ENCODE measurements at places on chromosomes 16 and 17.

- DNase-seq, result no peak
Measured at GRCh38 chr16:86110134-86110533, 211.2 kb downstream of the IRF8 start.

- DNase-seq, result no peak
Measured at GRCh38 chr17:76495663-76496400, 5.4 kb downstream of the RHBDF2 start.

DNA sequence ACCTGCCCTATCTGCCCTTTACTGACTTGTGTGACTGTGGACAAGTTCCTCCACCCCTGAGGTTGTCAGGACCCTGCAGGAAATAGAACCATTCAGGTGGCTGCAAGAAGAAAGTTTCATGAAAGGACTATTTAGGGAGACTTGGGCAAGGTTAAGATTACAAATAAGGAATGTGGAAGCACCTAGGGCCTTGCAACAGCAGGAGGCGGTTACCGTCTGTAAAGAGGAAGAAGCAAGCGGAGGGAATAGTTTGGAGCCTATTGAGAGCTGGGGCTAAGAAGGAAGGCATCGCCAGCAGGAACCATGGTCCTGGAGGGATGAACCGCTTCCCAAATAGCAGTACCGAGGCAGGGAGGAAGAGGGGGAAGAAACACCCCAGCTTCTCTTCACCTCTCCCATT, 132.4 kb downstream of the PRKCB start:
- no peak for DNase-seq

DNA sequence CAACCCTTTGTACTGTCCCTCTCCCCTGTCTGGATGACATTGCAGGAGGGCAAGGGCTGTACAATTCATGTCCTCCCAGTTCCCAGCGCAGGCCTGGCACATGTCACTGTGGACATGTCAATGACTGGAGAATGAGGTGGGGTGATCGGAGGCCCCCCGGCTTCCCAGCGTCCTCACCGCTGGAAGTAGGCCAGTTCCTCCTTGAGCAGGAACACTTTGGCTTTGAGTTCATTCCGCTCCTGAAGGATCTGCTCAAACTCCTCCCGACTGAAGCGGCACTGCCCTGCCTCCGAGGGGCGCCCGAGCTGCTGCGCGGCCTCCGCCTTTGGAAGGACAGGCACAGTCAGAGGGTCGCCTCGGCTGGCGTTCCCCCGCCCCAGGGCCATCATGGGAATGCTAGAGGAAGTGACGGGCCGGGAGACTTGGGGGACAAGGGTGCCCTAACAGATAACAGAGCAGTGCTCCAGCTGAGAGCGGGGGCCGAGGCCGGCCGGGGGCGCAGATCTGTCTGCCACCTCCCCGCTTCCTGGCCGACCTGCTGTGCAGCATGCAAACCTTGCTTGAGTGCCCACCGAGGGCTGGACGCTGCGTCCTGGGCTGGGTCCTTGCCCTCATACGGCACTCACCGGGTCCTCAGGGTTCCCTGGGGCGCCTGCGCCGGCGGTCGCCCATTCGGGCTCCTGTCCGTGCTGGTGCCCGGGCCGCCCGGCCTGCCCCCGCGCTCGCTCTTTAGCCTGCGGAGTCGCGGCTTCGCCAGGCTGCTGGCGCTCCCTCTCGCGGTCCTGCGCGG, 1.3 kb downstream of the RILP start:
- DNase-seq, result no peak

DNA sequence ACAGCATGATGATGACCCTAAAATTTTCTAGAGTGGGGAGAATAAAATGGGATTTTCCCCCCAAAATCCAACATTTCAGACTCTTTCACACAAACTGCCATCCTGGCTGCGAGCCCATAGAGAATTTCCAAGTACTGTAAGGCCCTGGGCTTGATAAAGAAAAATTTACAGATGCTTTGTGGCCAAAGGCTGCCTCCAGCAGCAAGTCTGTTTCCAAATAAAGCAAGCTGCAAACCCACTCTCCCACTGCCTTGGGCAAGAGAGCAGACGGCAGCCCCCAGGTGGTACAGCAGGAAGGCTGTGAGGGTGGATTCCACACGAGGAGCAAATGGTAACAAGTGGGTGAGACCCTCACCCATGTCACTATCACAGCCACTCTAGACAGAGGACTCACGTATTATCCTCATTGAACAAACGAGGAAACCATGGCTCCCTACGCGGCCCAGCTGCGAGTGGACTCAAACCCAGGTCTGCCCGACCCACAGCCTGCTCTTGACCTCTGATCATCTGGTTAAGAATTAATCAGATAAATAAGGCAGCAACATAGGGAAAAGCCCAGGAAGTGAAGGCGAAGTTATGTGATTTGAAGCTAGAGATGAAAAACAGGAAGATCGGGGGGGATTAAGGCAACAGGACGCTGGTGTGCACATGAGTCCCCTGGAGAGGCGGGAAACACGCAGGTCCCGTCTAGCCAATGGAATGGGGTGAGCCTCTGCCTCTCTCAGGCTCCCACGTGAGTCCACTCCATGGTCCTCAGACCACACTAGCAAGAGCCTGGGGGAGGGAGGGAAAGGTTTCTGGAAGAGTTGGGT, 37.4 kb downstream of the AXIN2 start:
- DNase-seq, result no peak

DNA sequence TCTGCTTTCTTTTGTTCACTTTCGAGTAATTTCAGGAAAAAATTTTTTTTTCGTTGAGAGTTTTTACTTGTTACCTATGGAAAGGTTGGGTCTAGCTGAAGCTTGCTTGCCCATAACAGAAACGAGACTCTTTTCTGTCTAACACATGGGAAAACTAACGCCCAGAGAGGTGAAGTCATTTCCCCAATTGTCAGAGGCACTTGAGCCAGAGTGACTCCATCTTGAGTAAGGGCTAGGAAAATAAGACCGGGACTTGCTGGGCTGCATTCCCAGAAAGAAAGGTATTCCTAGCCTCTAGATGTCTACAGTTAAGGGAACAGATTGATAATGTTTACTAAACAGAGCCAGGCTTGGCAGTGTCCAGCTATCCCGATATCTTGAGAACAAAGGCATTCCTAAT, 26.8 kb downstream of the PRKCB start:
- DNase-seq, result no peak

DNA sequence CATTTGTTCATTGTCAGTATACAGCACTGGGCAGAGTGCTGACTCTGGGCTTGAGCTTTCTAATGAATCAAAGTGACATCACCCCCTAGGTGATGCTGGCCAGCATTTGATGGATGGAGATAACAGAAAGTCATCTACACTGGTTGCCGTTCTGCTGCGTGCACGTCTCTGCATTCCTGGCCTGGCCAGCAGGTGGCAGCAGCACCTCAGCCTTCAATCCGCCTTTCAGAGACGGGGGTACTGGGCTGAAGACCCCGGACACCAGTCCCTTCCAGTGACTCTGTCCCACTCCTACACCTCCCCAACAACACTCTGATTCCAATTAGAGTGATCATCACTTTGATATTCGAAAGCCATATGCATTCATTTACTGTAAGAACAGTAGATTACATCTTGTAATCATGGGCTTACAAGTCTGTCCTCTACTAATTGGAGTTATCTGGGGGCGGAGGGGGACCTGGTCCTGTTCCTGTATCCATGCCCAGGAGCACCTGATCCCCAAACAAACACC, 6.0 kb downstream of the CPSF4L start:
- peak; percentile 26 for DNase-seq

GRCh38 chr16:57007530-57007929, 18.2 kb downstream of the NLRC5 start:
- no peak for DNase-seq

- DNase-seq, result no peak
Measured at GRCh38 chr16:58048494-58049231, 23.1 kb downstream of the MMP15 start.

- no peak for DNase-seq
Measured at GRCh38 chr17:77890771-77891170, 67.7 kb upstream of the TNRC6C start.

DNA sequence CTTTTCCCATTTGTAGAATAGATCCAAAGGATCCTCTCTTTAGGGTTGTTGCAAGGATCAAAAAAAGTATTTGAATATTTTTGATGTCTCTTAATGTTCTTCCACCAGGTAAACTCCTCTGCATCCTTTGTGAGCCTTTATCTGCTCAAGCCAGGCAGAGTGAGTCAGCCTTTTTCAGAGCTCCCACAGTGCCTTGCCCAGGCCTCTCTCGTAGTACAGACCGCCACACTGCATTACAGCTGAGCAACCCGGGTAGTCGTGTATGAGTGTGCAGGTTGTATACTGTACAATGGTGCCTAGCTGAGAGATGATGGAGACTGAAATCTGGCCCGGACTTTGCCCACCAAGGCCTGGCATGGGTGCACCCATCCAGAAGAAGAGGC, 20.9 kb downstream of the RHBDL3 start:
- DNase-seq, result no peak

GRCh38 chr17:19337712-19338023, 24.9 kb downstream of the B9D1 start:
- DNase-seq, result no peak

DNA sequence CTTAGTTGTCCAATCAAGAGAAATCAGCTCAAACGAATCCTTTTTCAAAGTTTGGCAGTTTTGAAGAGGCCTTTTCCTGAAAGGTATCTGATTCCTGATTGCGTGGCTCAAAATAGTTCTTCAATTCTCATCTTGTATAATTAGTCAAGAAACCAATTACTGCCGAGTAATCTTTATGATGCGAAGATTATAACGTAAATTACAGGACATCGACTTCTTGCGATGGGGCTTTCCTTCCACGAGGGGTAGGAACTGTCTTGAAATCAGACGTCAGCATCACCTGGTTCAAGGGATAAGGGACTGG, 644 bp upstream of the ARL2BP start:
- DNase-seq, result no peak

DNA sequence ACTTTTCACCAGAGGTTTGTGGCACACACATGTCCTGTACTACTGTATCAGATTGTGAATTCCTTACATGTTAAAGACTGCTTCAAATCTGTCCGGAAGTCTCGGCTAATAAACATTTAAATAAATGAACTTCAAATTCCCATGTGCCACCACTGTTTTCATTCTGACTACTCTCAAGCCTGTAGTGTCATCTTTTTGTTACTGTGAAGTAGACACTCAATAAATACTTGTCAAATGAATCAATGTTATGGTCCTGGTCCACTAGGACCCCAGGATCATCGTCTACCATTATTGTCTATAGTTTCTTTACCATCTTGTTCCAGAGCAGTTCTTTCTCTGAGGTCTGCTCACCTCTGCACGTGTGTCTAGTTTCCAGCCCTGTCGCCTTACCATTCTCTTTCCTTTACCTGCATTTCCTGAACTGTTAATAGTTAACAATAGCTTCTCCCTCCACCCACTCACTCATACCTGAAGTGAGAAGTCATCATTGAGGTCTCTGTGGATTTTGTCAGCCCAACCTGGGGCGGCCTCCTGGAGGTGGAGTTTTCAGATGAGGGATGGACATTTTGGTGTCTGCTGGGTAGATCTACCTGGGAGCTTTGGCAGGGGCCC, 333.0 kb downstream of the SEC14L1 start:
- DNase-seq, result no peak

GRCh38 chr17:6187836-6188235, 117.7 kb downstream of the WSCD1 start:
- no peak for DNase-seq

DNA sequence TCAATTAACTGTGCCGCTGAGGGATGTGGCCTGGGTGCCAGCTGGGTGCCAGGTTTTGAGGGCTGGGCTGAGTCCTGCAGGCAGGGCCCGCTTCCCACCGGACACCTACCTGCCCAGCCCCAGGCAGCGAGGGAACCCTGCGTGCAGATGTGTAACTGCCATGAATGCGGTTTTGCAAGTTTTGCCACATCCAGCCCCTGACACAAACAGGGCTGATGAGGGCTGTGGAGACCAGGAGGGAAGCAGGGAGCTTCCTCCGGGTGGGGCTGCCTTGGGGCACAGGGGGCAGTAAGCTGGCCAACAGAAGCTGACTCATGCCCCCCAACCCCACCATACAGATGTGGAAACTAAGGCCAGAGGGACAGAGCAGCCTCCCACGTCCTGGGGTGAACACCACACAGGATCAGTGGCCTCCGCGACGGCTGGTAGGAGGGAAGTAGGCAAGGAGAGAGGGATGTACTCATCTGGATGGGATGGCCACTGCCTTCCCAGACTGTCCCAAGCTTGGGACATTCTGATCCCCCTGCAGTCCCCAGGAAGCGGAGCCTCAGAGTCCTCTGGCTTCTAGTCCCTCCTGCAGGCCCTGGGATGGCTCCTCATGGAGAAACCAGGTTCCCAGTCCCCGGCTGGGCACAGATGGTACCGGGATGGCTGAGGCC, 1.6 kb downstream of the UBALD1 start:
- DNase-seq, result no peak

GRCh38 chr17:57311281-57312216, 55.2 kb downstream of the MSI2 start:
- DNase-seq, result peak; percentile 39

DNA sequence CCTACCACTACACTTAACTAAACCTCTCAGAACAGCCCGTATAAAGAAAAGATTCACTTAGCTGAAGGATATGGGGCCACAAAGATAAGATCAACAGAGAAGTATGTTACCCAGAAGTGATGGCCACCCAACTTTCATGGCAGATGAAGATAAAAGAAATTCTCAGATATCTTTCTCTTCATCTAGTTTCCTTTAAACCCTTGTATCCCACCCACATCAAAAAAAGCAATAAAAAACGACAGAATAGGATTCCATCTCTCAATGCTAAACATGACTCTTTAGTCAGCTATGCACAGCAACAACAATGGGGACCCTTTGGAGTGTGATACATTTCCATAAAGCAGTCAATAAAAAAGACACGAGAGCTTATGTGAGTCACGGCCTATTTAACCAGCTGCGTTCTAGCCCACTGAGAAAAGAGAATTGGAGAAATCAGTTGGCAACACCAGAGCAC, 86.6 kb downstream of the SNX11 start:
- no peak for DNase-seq

DNA sequence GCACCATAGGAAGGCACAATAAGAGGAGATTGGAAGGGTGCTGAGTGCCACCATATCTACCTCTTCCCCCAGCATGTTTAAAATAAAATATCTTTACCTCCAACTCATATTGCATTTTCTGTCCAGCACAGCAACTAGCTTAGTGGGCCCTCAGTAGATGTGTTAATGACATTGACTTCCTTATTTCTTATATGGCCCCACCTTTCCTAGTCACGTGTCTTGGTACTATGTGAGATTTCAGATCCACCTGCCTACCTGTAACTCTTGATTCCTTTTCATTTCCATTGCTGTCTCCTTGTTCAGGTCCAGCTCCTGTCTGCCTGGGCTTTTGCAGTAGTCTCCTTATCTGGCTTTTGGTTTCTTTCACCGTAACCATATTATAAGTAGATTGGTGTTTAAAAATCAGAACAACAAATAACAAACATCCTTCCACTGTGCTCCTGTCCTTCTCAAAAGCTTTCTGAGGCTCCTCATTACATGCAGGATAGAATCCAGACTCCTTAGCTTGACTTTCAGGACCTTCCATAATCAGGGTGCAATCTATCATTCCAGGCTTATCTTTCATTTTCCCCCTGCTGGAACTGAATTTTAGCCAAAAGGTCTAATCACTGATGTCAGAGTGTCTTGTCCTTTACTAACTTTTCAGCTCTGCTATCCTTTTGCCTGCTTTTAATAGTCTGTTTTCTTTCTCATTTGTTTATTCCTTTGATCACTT, 71.3 kb downstream of the FTO start:
- no peak for DNase-seq
